ENCODE measurements at places on chromosomes 7 and 10.

GRCh38 chr7:154438571-154439367, 386.6 kb downstream of the DPP6 start:
- DNase-seq, result no peak

- no peak for DNase-seq
Measured at GRCh38 chr10:73589563-73590126, 1.5 kb downstream of the USP54 start.

- DNase-seq, result no peak
Measured at GRCh38 chr10:28331066-28331465, 28.2 kb upstream of the MPP7 start.

GRCh38 chr7:50754241-50754640, 28.5 kb downstream of the GRB10 start:
- no peak for DNase-seq

GRCh38 chr10:34638406-34639054, 176.6 kb downstream of the PARD3 start:
- DNase-seq, result peak; percentile 1

DNA sequence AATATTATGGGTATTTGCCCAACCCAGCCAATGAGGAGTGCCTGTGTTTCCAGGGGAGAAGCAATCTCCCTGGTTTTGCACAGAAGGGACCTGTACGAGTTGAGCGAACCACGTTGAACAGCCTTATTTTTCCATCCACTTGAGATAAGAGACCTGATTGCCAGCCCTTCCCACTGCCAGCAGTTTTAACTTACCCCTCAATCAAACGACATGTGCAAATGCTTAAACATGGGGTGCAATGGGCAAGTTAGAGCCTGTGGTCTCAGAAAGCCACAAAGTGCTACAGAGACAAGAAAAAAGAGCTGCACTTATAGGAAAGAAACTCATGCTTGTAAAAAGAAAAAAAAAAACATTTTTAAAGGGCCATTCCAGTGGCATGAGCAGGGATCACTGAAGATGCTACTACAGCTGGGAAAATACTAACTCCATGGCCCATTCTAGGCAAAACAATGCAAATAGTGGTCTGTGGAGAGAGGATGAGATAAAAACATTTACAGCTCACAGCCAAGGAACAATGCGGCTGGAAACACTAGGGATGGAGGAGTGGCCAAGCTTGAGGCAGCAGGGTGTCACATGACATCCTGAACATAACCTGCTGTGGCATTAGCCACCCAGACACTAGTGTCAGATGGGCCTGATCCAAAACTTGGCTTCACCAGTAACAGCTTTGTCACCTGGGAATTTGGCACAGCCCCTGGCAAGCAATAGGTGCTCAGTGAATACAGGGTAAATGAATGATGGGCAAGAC, 162.8 kb downstream of the ELMO1 start:
- DNase-seq, result no peak

GRCh38 chr7:105268511-105269392, 120.0 kb downstream of the SRPK2 start:
- DNase-seq, result peak; percentile 44

GRCh38 chr10:28410420-28411135, 107.7 kb upstream of the MPP7 start:
- DNase-seq, result no peak

DNA sequence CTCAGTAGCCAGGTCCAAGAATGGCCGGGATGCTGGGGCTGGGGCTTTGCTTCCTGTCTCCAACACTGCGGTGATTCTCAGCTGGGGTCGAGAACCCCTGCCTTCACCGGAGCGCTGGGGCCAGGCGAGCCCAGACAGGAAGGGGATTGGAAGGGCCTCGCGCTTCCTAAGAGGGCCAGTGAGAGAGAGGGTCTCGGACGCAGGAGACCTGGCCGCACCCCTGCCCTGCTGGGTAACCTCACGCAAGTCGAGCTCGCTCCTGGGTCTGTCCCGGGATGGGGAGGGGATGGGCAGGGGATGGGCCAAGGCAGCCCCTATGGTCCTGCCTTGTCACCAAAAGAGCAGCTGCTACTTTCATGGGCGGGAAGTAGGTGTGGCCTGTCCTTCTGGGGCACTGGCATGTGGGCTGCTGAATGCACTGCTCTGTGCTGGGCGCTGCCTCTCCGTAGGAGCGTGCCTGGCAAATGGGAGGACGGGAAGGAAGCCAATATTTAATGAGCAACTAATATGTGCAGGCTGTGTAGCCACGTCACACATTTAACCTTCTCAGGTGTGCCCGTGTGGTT, 20.0 kb downstream of the KCNK18 start:
- DNase-seq, result no peak

DNA sequence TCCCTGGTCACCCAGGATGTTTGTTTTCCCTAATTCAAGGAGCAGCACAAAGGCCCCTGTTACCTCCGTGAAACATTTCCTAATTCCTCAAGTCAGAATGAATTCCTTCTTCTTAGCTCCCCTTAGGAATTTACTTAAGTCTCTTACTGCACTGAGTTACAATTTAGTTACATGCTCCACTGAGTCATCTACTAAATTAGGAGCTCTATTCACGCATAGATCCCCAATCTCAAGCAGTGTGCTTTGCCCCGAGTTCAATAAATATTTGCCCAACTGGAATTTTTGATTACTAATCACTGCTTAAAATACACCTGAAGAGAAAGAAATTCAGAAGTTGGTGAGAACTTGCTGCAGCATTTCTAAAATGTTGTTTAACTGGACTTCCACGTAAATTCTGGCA, 329.4 kb upstream of the MYO3A start:
- DNase-seq, result no peak

DNA sequence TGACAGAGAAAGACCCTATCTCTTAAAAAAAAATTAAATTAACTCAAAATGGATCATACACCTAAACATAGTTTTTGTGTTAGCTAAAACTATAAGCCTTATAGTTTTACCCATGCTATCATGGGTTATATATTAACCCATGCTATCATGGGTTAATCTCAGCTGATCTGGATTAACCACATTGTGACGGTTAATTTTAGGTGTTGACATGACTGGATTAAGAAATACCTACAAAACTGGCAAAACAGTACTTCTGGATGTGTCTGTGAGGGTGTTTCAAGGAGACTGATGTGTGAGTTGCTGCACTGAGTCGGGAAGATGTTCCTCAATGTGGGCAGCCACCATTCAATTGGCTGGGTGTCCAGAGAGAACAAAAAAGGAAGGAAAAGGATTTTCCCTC, 44.3 kb upstream of the FXYD4 start:
- peak; percentile 51 for DNase-seq

DNA sequence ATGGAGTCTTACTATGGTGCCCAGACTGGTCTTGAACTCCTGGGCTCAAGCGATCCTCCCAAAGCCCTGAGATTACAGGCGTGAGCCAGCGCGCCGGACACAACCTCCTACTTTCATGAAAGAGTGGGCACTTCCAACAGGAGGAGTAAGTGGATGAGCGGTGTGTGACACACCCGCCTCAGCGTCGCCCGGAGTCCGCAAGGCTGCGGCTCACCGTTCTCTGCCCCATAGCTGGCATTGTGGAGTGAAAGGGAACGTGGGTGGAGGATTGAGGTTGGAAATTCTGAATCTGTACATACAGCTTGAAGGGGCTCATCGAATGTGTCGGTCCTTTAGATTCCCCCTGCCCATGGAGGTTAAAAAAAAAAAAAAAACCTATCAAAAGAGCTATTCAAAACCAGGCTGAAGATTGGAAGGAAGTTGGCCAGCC, 524 bp upstream of the PRXL2A start:
- DNase-seq, result no peak

GRCh38 chr7:116521046-116521664, 3.7 kb upstream of the CAV1 start:
- DNase-seq, result no peak

DNA sequence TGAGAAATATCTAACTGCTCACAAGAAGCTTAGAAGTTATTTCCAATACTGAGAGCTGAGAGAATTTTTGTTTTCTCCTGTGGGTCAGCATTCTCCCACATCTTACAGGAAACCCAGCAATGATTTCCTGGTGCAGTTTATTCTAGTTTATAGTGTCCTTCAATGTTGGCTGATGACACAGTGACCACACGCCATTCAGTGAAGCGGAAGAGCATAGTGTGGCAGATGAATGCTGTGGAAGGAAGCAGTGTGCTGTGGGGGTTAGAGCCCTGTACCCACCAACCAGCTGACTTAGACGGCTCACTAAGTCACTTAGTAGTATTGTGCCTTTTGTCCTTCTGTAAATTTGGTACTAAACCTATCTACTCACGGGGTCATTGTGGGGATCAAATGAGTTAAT, 1.4 kb upstream of the TMEM26 start:
- DNase-seq, result no peak

DNA sequence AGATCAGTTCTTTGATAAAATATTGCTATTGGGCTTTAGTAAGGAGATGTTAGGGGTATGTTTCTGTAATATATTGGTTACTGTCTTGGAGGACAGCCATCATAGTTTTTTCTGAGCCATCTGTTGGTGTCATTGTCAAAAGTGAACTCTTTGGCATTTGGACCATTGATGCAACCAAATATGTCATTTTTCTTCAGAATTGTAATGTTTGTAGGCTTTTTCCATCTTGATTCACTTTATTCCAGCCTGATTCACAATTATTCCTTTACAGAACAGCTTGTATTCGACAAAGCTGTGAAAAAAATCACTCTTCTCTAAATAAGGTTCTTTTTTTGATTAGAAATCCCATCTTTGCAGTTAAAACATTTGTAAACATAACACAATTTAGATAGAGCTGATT, 37.4 kb downstream of the SMNDC1 start:
- no peak for DNase-seq

DNA sequence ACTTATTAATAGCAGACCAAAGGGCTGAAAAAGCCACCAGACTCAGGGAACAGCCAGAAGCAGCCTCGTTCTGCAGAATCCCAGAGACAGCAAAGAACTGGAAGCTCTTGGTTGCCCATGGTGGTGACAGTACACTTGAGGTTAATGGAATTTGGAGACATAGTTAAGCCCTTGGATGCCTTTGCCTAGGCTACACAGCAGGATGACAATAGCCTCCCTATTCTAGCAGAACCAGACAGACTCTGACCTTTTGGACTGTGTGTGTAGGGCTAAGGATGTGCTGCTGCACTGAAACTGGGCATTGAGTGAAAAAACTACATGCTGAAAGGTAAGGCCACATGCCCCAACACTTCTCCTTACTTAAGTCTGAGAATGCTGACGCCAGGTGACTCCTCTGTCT, 22.7 kb downstream of the OTUD1 start:
- DNase-seq, result no peak

DNA sequence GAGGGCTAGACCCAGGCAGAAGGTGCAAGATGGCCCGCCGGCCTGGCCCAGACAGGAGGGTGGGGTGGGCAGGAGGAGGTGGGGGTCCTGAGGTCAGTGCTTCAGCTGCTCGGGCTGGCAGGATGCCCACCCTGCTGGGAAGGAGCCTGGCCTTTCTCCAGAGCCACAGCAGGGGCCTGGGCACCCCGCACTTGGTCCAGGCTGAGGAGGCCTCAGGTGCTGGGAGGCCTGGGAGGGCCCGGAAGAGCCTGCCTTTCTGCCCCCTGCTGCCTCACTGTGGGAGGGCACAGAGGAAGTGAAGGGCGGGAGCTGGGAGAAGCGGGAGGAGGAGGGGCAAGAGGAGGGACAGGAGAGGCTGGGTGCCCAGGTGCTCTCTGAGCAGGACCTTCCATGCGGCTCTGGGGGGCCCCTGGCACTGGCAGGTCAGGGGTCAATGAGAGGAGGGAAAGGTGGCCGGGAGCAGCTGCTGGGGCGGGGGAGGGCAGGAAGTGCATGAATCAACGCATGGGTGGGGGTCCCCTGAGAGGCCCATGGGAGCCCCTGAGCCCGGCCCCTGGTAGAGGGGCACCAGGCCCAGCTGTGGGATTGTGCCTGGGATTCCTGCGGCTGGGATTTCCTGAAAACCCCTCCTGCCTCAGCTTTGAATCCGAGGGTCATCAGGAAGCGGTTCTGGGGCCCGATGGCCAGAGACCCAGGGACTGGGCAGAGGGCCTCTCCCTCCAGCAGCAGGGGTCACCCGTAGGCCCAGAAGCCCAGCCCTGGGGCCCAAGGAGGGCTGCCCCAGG, 49.9 kb downstream of the PWWP2B start:
- peak; percentile 83 for DNase-seq

DNA sequence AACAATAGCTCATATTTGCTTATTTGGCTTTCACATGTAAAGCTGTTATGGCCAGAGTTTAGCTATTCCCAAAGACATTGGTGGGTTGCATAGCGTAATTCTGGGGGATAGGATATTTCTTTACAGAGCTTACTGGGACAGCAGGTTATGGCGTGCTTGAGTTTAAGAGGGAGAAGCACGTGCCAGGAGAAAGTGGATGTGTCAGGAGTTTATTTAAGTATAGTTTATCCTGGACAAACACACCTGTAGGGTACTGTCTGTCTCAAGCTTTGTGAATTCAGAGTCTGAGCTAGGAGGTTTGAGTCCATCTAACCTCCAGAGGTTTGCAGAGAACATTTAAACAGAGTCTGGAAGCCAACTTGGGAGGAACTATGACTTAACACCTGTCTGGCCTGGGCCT, 21.3 kb downstream of the GBF1 start:
- DNase-seq, result no peak

GRCh38 chr7:94043299-94043698, 39.1 kb upstream of the BET1 start:
- DNase-seq, result no peak

DNA sequence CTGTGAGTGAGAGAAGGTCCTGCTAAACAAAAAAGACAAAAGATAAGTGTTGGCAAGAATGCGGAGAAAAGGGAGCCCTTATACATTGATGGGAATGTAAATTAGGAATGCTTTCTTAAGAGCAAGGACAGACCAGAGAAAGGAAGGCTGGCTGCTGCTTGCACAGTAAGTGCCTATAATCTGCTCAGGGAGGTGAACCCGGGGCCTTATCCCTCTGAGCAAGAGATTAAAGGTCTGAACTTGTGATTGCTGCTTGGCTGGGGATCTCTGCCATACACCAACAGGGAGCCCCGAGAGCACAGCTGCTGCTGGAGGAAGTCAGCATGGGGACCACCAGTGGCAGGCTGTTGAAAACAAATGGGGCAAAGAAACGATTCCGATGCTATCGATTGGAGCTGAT, 32.0 kb upstream of the CRTAC1 start:
- DNase-seq, result no peak

DNA sequence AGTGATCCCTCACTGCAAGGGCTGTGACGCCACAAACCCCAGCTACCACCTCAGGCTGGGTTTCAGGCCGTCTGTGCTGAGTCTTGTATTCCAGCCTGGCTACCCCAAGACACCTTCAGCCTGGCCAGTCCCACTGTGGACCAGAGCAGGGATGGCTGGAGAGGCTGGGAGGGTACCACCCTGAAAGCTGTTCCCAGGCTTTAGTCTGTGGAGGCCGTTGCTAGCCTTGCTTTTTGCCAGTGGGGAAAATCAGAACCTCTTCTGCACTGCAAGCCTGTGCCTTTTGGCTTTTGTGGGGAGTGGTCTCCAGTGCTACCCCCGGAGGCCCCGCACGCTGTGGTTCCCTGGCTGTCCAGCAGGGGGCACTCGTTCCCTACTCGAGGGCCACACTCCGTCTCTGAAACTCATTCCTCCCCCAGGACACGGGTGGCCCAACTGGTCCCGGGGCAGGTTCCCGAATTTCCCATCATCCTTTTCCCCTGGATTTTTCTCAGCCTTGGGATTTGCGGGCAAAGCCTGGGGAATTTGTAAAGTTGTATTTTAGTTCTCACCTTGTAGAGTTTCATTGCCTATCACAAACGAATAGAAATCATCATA, 128.4 kb upstream of the BTBD16 start:
- DNase-seq, result no peak

Measured in GF-D8 (cell line).